Glutamatergic neuron (in vitro differentiated cells): ENCODE measurements at places on chromosomes 3 and 15. TPM values are rescaled to one million over a fixed set of nuclear protein-coding genes. Genes with fewer than 3 reads are reported as not detected.

Gene DPPA2
- 0.42 TPM for total RNA-seq

Gene UBL7
- 62.6 TPM for total RNA-seq

Gene CACNA2D2
- total RNA-seq: 5.0 TPM

Gene MCF2L2
- 18.1 TPM for total RNA-seq

Gene TM4SF4
- total RNA-seq: not detected

Gene LRRC57
- total RNA-seq: 38.5 TPM

Gene COLQ
- 4.8 TPM for total RNA-seq
